Activated CD4-positive, alpha-beta T cell treated with anti-CD3 and anti-CD28 coated beads, Interleukin-2, amount 50 U/mL, for 1 hour (primary cell): ENCODE measurements at places on chromosomes 16 and 17.
A peak's percentile ranks its signal among the peaks of the same experiment; 100 is the strongest.

- DNase-seq, result peak; percentile 57
Measured at GRCh38 chr17:48577946-48578615, at the start of gene HOXB4. Gene HOXB4, minus strand, starts transcription at chr17:48578350. Its CDS starts 31 bp downstream, at chr17:48578319.

DNA sequence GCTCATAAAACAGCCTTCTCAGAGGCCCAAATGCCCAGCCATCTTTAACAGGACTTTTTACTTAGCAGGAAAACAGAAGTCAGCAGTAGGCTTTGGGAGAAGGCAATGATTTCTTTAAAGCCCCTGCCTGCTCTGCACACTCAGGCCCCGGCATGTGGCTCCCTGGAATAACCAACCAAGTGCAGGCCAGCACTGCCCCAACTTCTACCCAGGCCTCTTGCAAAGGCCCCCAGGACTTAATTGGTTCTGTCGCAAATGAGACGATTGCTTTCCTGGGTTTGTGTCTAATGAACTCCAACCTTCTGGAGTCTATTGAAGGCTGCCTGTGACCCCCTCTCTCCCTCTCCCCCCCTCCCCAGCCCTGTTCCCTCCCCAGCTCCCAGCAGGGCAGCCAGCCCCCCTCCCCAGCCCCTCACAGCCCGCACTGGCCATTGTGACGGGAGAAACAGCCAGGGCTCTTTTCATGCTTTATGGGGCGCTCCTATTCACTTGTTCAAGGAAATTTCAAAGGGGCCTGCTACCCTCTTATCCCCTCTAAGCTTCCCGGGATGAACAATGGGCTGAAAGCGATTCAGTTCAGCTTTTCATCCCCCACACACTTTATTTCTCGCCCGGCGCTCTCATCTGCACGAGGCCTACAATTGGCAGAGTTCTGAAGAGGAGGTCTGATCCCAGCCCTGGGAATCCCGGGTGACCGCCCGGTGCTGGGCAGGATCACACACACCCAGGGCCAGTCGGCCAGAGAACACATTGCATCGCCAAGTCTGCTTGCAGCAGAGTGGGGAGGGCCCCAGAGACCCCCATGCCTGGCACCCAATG, 15.5 kb downstream of the AXIN2 start:
- DNase-seq, result no peak

DNA sequence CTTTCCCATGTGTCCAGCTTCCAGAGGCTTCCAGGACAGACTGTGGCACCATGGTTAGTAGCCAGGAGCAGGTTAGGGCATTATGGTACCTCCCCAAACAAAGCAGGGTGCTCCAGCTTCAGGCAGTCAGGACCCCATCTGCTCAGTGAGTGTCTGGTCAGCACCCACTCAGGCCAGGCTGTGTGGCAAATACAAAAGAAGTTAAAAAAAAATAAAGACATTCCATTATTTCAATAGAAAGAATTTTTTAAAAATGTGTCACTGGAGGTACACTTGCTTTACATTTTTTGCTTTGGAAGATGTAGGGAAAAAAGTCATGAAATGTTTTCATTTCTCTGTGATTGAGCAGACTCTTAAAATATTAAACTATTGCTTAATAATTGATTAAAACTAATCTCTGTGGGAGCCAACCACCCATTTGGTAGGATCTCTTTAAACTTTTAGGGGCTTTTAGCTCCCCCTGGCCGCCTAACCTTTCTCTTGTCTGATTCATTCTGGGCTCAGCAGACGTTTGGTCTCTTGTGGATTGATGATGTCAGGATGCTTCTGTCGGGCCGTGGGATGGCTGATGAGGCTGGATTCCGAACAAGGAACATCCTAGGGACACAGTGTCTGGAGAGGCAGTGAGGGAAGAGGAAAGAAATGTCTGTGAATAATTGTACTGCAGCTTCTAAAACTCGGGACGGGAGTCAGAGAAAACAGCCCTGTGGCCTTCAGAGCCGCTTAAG, 28.4 kb upstream of the NPTX1 start:
- DNase-seq, result no peak

DNA sequence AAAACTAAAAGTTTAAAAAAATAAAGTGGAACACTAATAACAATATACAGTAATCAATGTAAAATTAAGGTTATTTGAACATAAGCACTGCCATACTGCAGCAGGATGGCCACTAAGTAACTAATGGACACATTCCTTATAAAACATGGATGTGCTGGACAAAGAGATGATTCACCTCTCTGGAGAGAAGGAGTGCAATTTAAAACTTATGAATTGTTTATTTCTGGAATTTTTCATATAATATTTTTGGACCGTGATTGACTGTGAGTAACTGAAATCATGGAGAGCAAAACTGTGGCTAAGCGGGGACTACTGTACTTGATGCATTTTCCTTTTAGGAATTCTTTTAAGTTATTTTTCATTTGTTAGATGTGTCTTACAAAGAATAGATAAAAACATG, 21.8 kb downstream of the CBFB start:
- DNase-seq, result no peak

- DNase-seq, result peak; percentile 20
Measured at GRCh38 chr17:35795007-35795870, at the start of gene MMP28. Gene MMP28, minus strand, starts transcription at chr17:35795641. Its CDS starts 264 bp downstream, at chr17:35795377.

- DNase-seq, result no peak
Measured at GRCh38 chr17:29546830-29547229, 20.0 kb downstream of the ABHD15 start.

- DNase-seq, result no peak
Measured at GRCh38 chr16:57477531-57478202, 8.6 kb downstream of the DOK4 start.

DNA sequence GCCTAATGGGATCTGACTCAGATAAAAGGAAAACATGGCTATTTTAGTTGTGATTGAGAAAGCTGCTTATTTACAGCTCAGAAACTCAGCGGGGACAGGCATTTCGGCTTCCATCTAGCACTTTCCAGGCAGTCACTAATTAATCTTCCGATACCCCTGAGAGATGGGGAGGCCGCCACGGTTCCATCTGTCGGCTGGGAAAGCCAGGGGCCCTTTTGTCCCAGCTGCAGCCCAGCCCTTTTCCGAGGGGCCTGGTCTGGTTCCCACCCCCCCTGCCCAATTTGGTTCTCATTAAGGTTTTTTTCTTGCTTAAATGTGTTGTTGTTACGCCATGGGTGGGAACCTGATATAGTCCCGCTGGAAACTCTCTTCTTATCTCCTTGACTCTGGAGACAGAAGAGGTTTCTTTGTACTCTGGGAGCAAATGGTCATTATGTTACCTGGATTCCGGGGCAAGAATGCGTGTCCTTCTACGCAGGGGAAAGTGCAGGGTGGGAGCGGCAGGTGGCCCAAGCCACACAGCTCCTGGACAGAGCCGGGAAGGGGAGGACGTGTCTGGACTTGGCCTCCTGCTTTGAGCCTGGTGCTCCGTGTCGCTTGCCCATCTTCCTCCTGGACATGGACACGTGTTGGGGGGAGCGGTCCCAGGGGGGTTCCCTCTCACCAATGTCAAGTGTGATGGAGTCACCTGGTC, 50.9 kb upstream of the GSE1 start:
- DNase-seq, result no peak

- no peak for DNase-seq
Measured at GRCh38 chr17:59160157-59161025, 4.8 kb downstream of the PRR11 start.

GRCh38 chr16:13866073-13866472, 53.9 kb upstream of the ERCC4 start:
- peak; percentile 19 for DNase-seq

GRCh38 chr17:56638591-56639051, 45.1 kb downstream of the NOG start:
- DNase-seq, result no peak

GRCh38 chr17:53794875-53795274, 27.9 kb upstream of the KIF2B start:
- no peak for DNase-seq

GRCh38 chr16:24936151-24936550, 79.0 kb downstream of the ARHGAP17 start:
- DNase-seq, result no peak

- DNase-seq, result no peak
Measured at GRCh38 chr17:21201298-21201595, 12.7 kb downstream of the TMEM11 start.

DNA sequence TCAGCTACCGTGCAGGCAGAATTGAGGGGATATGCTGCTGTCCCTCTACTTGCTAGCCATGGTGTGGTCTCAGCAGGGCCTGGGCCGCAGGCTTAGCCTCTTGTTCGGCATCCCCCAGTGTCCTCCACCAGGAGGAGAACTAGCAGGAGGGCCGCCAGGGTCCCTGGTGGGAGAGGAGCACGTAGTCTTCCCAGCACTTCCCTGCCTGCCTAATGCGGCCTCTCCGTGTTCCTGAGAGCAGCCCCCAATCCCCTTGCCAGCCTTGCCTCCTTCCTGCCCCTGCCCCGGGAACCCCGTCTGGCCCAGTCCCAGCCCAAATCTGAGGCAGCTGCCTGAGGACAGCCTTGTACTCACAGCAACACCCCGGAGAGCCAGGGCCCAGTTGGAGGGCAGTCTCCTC, 38.1 kb downstream of the PLD6 start:
- DNase-seq, result no peak

- no peak for DNase-seq
Measured at GRCh38 chr16:58333985-58334384, 39.2 kb upstream of the PRSS54 start.

- no peak for DNase-seq
Measured at GRCh38 chr16:49148410-49148809, 133.2 kb downstream of the CBLN1 start.

- DNase-seq, result no peak
Measured at GRCh38 chr17:30982855-30983254, 12.0 kb downstream of the RNF135 start.

- peak; percentile 69 for DNase-seq
Measured at GRCh38 chr17:43360376-43360738, 38.4 kb upstream of the ARL4D start.

DNA sequence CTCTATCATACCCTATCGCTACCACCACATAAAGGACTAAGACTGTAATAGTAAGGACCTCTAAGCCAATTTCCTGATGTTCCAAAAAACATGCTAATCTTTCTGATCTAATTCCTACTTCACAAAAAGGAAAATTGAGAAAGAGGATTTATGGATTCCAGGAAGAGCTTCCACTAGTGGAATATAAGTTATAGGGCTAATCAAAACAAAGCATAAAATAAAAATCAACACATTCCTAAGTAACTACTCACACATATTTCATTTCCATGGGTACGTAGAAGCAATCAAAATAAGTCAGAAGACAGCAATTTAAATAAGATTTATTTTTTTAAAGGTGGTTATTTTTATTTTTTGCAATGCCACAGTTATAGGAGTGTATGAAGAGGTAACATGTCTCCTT, 12.4 kb downstream of the CCDC43 start:
- DNase-seq, result no peak

GRCh38 chr17:82808921-82809905, 30.6 kb downstream of the ZNF750 start:
- no peak for DNase-seq

DNA sequence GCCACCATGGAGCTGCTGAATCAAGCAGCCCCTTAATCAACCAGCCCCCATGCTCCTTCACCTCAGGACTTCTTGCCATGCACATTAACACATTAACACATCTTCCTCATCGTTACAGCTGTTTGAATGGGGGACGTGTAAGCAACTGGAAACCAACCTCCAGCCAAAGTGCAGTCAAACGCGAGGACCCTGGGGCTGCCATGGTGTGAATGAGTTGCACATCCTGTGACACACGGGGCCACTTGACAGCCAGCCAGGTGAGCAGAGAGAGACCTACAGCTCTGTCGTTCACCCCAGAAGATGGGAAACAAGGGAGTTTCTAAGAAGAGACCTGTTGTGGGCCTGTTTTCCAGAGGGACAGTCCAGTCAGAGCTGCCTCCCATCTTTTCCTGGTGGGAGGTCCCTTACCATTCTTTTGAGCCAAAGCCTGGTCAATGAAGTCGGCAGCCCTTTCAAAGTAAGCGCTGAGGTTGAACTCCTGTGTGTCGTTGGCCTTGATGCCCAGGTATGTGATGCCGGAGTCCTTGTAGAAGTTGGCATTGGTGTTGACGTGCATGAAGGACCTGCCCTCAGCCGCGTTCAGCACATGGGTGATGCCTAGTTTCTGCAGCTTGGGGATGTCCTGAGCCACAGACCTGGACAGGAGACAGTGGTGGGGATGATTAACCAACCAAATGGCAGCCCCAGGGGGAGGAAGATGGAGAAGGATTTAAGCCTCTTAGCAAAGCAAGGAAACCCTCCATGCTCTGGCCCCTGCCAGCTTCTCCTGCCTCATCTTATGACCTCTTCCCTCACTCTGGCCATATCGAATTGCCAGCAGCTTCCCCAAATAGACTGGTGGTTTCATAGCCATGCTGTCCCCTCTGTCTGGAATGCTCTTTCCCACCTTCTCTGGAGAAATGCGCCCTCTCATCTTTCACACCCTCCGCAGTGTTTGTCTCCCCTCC, 4.2 kb downstream of the DUSP3 start:
- no peak for DNase-seq

- DNase-seq, result no peak
Measured at GRCh38 chr17:36930583-36930900, 6.7 kb upstream of the LHX1 start.

DNA sequence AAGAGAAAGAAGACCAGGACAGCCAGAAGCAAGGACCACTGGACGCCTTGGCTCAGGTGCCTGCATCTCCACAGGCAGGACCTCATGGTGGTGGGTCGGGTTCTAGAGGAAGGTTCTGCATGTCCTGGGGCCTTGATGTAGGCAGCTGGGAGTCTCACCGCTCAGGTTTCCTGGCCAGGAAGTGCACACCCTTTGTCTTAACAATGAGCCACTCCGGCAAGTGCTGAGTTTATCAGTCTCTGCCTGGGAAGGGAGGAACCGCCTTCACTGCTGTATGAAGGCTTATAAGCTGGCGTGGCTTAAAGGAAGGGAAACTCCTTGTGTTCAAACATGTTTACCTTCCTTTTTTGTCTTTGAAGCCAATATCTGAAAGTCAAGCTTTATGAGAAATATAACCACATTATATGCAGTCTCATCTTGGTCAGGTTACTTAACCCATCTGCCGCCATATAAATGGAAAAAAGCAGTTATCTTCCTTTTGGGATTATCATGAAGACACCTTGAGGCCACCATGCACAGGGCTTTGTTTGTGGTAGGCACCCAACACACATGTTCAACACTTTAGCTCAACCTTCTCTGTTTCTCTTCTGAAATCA, at the start of gene ST6GALNAC1:
ST6GALNAC1 (minus strand) TSS at position 205 of the 596 bp plus-strand sequence; CDS start at position 86, 119 bp downstream.
- peak; percentile 32 for DNase-seq

DNA sequence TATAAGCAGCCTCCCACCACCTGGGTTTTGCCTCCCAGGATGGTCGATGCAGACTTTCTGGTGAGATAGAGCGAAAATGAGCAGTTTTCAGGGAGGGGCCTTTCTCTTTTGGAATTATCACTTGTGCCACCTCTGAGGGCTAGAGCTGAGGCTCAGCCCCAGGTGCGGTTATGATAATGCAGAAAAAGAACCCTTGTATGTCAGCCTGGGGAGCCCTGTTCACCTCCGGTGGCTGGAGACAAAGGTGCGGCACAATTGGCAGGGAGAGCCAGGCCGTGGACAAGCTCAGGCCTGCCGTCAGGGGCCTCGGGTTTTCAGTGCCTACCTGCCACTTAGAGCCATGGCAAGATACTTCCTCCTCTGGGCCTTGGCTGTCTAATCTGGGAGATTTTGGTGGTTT, 4.4 kb downstream of the SCPEP1 start:
- DNase-seq, result no peak

DNA sequence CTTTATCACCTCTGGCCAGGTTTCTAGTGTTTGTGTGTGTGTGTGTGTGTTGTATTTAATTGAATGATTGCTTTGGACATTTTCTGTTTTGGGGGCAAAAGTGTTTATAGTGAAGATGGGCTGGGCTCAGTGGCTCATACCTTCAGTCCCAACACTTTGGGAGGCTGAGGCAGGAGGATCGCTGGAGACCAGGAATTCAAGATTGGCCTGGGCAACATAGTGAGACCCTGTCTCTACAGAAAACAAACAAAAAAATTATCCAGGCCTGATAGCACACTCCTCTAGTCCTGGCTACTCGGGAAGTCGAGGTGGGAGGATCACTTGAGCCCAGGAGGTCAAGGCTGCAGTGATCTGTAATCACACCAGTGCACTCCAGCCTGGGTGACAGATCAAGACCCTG, 37.5 kb downstream of the RPA1 start:
- DNase-seq, result no peak
